Activated CD4-positive, alpha-beta T cell treated with anti-CD3 and anti-CD28 coated beads for 4 hours (primary cell): ENCODE measurements at places on chromosomes 13 and 19.

DNA sequence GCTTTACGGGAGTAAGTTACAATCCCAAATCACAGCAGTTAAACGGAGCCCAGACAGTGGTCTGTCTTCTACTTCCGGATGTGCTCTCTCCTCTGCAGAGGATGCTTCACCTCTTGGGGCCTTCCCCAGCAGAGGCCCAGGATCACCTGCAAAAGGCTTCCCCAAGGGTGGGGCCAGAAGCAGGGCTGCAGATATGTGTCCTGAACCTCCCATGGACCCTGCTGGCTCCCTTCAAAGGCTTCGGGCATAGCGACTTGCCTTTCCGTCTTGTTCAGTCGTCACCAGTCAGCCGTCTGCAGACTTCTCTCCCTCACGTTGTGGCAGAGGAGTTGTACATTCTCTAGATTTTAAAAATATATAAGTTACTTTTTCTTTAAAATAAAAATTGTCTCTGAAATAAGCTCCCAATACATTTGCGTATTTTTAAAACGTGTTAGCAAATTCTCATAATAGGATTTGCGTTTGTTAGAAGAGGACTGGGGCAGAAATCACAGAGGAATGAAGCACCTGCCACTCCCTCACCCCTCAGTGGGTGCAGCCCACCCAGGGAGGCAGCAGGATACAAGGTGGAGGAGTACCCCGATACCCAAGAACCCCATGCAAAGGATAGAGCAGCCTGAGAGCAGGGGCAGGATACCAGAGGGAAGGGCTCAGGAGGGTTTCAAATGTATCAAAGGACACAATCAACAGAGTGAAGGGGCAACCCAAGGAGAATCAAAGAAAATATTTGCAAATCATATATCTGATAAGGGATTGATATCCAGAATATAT is 22.9 kb upstream of the MEDAG start:
- no peak for DNase-seq

DNA sequence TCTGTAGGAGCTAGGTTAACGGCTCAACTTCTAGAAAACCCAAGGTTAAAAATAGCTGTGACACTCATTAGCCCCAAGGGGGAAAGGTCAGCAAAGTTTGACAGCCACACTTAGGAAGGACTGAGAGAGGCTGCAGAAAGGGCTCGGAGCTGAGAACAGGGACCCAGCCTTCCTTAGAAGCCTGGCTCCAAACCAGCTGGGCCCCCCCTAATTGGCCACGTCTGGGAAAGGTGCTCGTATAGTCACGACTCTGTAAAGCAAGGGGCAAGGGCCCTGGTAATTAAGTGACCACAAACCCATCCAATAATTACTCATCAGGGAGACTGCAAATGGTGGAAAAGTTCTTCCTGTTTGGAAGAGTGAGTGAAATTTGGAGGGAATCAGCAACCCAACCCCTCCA is 90.5 kb downstream of the RNASEH2B start:
- no peak for DNase-seq

GRCh38 chr19:4896372-4896771 is 6.3 kb downstream of the ARRDC5 start:
- no peak for DNase-seq

- DNase-seq = no peak
Measured at GRCh38 chr13:113086031-113086750, 19.4 kb upstream of the F7 start.

GRCh38 chr19:23788411-23788810 is 29.7 kb upstream of the ZNF681 start:
- DNase-seq = no peak

DNA sequence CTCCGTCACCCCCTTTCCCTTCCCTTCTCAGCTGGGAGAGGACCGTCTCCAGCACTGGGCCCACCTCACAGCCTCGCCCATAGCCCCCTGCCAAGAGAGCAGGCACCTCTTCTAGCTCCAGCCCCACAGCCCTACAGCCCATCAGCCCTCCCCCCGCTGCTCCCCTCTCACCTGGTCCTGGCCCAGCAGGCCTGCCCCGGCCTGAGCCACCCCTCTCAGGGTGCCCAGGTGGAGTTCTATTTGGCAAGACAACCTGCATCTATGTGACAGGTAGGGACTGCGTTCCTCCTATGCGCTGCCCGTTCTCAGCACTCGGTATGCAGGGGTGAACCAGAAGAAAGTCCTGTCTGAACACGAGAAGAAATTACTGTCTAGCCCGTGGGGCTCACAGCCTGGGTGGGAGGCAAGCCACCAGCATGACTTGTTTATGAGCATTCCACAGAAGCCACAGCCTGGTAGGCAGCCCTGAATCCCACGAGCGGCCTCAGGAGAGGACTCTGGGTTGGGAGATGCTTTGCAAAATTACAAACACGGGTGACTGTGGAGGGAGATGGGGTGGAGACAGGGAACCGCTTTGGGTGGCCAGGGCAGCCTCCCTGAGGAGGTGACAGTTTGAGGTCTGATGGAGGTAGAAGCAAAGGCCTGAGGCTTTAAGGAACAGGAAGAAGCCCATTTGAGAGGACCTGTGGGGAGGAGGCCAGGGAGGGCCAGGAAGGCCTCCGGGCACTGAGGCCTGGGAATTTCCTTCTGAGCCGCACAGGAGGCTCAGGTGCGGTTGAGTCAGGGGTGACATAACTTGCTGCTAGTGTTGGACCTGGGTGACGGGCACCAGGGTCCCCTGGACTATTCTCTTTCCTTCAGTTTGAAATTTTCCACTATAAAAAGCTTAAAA is 1.2 kb upstream of the PLEKHF1 start:
- DNase-seq = no peak

GRCh38 chr19:47658431-47659348 is 49.8 kb downstream of the BICRA start:
- DNase-seq = no peak

DNA sequence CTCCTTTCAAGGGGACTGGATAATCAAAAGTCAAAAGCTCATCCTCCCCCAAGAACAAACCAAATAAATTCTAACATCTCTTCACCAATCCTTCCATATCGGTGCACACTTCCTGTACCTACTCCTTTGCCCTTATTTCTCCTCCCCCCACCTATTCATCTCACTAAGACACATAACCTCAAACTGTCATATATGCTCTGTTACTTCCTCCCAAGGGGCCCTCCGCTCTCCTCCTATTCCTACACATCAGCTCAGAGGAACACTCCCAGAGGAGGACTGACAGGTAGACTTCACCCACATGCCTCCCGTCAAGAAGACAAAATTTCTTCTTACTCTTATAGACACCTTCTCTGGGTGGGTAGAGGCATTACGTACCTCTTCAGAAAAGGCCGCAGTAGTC is 48.1 kb downstream of the ZNF93 start:
- no peak for DNase-seq

DNA sequence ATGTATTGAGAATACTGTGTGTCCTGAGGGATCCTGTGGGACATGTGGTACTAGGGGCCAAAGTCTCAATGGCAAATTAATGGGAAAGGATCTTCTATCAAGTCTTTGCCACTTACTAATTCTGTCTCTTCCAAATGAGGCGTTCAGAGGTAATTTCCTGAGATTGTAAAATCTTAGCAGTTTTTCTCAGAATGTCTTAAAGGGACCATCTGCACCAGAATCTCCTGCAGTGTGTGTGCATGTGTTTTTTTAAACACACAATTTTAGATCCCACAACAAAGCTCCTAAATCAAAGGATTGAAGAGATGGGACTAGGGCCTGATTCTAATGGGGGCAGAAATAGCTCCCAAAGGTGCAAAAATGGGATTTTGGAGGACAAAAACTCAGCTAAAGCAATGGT is 78.2 kb downstream of the MYO16 start:
- DNase-seq = no peak

- no peak for DNase-seq
Measured at GRCh38 chr13:89310943-89311672, 1639.9 kb downstream of the SLITRK5 start.

- no peak for DNase-seq
Measured at GRCh38 chr13:33541962-33542308, 256.4 kb upstream of the STARD13 start.

- no peak for DNase-seq
Measured at GRCh38 chr19:7731615-7732014, 295 bp downstream of the CLEC4G start.

GRCh38 chr13:113138792-113139551 is 16.4 kb downstream of the F10 start:
- no peak for DNase-seq

DNA sequence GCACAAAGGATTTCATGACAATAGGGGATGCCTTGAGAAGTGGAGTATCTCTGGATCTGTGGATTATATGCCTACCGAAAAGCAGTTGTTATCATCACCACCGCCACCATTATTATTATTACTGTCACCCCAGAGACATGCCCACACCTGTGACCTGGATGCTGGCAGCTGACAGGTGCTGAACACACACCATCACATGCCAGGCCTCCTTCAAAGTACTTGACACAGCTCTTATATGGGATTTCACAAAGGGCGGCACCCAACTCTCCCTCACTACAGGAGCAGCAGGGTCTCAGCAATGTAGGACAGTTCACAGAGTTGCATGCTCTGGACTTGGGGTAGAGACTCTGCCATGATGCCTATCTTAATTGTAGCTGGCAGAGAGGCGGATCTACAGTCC is 5.6 kb upstream of the GPR42 start:
- DNase-seq = no peak

DNA sequence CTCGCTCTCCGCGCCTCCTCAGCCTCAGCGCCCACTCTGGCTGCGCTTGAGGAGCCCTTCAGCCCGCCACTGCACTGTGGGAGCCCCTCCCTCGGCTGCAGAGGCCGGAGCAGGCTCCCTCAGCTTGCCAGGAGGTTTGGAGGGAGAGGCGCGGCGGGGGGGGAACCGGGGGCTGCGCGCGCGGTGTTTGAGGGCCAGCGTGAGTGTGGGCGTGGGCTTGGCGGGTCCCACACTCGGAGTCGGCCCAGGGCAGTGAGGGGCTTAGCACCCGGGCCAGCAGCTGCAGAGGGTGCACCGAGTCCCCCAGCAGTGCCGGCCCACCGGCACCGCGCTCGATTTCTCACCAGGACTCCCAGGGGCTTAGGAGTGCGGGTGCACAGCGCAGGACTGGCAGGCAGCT is 1220.9 kb downstream of the PCDH9 start:
- DNase-seq = no peak

DNA sequence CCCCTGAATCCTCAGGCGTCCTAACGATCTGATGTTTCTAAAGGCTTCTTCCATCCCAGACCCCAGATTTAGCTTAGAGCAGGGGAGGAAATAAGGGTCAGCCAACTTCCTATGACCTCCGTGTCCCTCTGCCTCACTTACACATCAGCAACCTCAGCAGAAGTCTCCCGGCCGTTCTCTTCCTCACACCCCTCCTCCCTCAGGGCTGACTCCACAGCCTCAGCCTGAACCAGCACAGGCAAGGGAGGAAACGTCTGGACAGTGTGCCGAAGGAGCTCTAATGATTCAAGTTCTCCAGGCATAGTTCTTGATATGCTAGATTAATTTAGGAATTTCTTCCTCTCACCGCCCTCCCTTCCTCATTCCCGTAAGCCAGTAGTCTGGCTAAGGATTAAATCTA is 121.4 kb downstream of the NUFIP1 start:
- DNase-seq = no peak

DNA sequence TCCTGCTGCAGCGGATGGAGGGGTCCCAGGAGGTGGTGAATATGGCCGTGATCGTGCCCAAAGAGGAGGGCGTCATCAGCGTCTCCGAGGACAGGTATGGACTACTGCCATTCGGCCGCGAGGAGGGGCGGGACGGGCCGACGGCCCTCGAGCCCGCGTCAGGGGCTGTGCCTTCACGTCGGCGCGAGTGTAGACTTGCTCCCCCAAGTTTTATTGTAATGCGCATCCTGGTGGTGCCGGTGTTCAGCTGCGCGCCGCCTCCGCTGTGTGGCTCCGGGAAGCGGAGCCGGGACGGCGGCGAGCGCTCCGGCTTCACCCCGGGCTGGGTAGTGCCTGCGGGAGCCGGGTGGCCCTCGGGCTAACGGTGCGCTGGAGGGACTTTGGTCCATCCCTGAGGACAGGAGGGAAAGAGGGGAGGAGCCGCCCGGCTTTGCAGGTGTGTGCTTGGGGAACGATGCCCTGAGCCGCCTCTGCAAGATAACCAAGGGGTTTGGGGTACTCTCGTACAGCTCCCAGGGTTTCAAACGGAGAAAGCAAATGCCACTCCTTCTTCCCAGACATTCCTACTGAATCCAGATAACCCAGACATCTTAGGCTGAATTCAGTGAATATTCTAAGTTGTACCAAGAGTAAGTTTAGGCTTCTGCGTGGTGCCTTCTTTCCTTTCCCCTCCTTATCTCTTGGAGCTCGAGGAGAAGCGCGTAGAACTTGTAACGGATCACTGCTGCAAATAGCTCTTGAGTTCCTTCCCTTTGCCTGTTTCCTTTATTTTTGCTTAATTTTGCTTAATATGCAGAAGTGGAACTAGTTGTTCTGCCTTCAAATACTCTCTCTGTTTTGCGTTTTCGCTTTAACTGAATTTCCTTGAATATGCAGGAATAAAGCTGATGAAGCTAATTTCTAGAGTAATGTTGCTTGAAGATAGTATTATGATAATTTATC is 740 bp downstream of the WDFY2 start:
- DNase-seq = peak; percentile 56

DNA sequence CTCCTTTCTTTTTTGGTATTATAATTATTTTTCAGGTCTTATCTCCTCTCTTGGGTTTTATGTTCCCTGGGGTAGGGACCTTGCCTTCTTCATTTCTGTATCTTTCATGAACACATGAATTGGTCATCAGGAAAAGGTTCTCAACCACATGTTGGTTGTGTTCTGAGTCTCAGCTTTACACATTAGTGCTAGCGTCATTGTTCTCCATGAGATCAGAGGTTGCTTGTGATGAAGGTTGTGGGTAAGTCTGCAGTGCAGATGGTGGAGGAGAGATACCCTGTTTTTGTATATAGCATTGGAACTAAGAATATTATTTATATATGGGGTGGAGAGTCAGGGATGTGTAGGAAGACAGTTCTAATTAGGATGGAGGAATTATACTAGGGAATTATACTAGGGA is 24.5 kb upstream of the CEACAM8 start:
- no peak for DNase-seq

DNA sequence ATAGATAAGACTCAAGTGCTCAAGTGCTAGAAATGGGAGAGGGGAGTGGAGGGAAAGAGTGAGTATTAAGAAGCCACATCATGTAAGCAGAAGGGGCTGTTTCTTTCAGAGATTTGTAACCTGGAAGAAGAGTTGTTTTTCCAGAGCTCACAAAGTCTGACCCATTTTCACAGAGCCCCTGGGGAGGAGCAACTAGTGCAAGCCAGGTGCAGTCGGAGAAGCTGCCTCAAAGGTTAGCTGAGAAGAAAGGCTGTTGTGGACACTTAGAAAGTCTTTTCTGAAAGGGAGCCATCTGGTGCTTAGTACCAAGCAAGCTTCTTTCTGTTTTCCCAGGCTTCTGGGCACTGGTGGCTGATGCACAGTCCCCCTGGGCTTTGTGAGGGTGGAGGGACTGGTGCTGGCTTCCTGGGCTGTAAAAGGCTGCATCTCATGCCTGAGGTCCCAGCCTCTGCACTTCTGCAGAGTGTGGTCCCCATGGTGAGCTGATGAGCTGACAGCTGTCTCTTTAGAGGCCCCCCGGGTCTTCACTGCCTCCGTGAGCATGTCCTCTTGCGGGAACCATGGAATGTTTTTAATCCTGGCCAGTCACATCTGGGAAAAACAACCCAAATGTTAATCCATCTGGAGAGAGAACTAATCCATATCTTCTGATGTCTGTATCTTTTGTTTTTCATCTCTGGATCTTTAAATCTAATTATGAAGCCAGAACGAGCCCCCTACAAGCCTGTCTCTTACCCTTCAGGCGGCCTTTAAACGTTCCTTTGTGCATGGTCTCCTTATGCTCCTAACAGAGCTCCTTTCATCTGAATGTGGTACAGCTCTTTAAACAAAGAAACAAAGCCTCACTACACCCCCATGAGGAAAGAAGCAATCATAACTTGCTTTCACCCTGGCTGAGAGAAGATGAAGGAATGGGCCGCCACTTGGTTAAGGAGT is 40.2 kb downstream of the OLFM4 start:
- no peak for DNase-seq

- no peak for DNase-seq
Measured at GRCh38 chr13:40503011-40503410, 163.4 kb downstream of the FOXO1 start.
